Kidney glomerular epithelial cell (primary cell): ENCODE measurements at places on chromosomes 3 and 15.

DNA sequence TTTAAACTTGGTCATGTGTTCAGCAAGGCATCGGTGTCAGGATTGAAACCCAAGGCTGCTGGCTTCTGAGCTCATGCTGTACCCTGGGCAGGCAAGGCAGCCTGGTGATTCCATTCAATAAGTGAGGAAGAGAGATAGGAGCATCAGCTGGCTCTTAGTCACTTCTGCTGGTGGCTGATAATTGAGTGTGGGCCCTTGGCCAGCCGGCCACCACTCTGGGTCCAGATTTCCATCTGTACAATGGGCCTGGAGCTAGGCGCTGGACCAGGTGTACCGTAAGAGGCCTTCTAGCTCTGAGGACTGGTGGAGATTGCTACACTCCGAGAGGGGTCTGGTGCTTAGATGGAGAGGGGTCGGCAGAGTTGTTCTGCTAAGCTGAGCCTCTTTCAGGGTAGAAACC is 4.3 kb downstream of the CD276 start:
- no peak for DNase-seq

DNA sequence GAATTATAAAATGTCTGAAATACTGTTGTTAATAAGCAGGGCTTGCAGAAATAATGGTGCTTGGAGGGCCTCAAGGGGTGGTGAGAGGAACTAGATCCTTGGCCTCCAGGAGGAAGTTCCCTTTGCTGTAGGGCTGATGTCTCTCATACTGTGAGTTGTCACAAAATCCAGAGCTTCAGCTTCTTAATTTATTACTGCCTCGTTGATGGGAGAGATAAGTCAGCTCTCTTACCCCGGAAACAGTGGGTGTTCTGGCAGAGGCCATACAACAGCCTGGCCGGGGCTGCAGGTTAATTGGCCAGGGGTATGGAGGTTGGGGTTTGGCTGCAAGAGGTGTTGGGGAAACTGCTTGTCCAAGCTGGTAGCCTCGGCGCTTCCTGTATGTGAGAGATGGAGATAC is 15.5 kb downstream of the MAPKAPK3 start:
- no peak for DNase-seq

GRCh38 chr3:123424321-123424998 is 24.4 kb downstream of the ADCY5 start:
- no peak for DNase-seq

GRCh38 chr3:190012314-190012782 is 108.3 kb downstream of the P3H2 start:
- peak; percentile 73 for DNase-seq

DNA sequence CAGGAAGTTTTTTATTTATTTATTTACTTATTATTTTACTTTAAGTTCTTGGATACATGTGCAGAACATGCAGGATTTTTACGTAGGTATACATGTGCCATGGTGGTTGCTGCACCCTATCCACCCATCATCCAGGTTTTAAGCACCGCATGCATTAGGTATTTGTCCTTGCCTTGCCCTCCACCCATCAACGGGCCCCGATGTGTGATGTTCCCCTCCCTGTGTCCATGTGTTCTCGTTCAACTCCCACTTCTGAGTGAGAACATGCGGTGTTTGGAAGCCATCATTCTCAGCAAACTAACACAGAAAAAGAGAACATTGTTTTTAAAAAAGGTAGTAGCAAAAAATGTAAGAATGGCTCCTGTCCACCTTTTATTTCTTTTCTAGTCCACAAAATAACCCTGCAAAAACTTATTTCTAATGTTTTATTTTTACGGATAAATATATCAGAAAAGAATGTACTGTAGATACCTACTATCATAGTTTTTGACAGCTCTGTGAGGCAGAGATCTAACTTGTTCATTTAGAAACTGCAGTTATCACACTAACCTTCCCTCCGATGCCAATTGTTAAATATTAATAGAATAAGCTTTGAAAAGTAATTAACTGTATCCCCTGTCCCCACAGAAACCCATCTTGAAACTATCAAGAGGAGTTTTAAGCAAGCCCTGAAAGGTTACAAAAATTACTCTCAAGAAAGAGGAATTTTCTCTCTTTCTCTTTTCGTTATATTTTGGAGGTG is 189.2 kb downstream of the LPP start:
- DNase-seq: no peak

- no peak for DNase-seq
Measured at GRCh38 chr3:195115600-195116406, 155.2 kb downstream of the XXYLT1 start.

- DNase-seq: no peak
Measured at GRCh38 chr3:61008998-61009380, 242.3 kb downstream of the FHIT start.

DNA sequence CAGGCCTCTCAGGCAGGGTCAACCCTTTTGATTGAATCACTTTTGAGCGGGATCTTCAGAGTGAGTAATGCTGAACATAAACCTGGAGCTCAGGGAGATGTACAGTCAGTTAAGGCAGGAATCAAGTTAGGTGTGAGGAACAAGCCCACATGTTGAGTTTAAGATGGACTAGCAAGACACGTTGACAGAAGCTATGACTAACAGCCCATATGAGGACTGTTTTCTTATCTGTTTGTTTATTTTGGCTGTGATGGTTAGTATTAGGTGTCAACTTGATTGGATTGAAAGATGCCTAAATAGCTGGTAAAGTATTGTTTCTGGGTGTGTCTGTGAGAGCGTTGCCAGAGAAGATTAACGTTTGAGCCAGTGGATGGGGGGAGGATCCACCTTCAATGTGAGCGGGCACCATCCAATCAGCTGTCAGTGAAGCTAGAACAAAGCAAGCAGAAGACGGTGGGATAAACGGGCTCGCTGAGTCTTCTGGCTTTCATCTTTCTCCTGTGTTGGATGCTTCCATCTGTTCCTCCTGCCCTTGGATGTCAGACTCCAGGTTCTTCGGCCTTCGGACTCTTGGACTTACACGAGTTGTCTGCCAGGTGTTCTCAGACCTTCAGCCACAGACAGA is 232.3 kb upstream of the STAC start:
- DNase-seq: no peak

GRCh38 chr3:58411851-58412830 is 21.5 kb downstream of the PDHB start:
- DNase-seq: no peak

GRCh38 chr15:56365075-56365711 is at the start of gene TEX9:
TSS of gene TEX9 (plus strand) at chr15:56365426. CDS start at chr15:56365451, 25 bp downstream.
- peak; percentile 80 for DNase-seq

GRCh38 chr3:24237971-24238706 is 256.5 kb downstream of the THRB start:
- DNase-seq: peak; percentile 93

GRCh38 chr3:30253832-30254231 is 352.6 kb upstream of the TGFBR2 start:
- DNase-seq: no peak

- no peak for DNase-seq
Measured at GRCh38 chr3:32320080-32320479, 71.6 kb upstream of the CMTM7 start.

DNA sequence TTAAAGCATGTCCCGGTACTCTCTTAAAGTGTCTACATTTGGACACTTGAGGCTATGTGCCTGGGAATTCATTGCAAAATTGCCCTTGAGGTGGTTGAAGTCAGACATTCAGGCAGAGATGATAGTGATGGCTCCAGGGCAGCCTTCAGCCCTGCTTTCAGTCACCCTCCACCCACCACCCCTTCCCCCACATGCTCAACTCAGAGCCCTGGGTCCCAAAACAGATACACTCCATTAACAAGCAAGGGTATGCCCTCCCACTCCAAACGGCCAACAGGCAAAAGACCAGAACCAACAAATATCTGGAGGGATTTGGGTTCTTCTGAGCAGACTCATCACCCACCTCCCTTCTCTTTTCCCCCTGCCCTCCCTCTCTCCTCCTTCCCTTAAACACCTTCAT is 29.9 kb upstream of the VIPR1 start:
- no peak for DNase-seq

- DNase-seq: no peak
Measured at GRCh38 chr15:36313021-36313420, 266.4 kb upstream of the CDIN1 start.

GRCh38 chr3:133038731-133039375 is 662 bp downstream of the TMEM108 start:
- no peak for DNase-seq

DNA sequence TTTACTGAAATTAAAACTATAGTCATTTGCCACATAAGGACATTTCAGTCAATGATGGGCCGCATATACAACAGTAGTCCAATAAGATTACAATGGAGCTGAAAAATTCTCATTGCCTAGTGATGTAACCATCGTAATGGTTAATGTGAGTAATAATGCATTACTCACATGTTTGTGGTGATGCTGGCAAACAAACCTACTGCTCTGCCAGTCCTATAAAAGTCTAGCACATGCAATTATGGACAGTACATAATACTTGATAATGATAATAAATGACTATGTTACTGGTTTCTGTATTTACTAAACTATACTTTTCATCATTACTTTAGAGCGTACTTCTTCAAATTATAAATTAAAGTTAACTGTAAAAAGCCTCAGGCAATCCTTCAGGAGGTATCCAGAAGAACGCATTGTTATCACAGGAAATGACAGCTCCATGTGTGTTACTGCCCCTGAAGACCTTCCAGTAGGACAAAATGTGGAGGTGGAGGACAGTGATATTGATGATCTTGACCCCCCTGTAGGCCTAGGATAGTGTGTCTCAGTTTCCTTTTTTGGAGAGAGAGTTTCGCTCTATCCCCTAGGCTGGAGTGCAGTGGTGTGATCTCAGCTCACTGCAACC is 102.7 kb downstream of the ATP1B3 start:
- no peak for DNase-seq

DNA sequence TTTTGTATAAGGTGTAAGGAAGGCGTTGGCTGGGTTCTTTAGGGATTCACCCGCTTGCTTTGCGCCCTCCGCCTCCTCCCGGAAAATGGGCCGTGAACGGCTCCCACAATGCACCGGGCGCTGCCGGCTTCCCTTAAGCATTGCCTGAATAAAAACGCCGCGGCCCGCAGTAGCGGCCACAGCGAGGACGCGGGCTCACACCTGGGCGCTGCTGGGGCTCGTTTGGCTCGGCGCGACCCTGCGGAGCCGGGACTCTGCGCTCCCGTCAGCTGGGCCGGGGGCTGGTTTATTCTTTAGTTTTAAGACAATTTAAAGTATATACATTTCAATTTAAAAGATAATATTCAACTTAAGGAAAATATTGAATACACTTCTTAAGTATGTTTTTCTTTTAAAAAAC is 343.5 kb upstream of the RGMA start:
- DNase-seq: no peak

DNA sequence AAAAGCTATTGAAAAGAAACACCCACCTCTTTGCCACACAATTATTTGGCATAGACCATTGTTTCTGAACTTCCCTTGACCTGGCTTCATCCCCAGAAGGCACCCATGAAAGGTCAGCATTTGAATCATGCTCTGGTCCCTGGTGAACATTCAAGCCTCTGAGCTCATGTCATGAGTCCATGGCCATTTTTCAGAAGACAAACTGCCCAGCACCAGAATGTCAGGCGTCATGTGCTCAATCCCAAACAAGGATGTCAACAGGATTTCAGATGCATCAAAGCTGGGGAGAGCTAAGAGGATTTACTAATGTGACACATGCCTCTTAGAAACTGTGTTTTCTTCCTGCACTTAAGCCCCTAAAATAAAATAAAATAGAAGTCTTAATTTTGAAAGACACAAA is 41.3 kb downstream of the TMED3 start:
- DNase-seq: no peak

- peak; percentile 42 for DNase-seq
Measured at GRCh38 chr15:83243634-83244033, 36.0 kb upstream of the HDGFL3 start.

DNA sequence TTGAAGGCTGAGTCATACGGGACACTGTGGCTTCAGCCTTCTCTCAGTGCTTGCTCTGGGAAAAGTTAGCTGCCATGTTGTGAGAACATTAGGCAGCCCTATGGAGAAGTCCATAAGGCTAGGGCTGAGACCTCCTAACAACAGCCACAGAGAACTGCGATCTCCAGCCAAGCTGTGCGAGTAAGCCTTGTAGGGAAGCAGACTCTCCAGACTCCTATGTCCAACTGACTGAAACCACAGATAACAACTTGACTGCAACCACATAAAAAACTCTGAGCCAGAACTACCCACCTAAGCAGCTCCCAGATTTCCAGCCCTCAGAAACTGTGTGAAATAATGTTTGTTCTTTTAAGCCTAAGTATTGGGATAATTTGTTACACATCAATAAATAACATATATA is 40.7 kb downstream of the DENND6A start:
- no peak for DNase-seq

DNA sequence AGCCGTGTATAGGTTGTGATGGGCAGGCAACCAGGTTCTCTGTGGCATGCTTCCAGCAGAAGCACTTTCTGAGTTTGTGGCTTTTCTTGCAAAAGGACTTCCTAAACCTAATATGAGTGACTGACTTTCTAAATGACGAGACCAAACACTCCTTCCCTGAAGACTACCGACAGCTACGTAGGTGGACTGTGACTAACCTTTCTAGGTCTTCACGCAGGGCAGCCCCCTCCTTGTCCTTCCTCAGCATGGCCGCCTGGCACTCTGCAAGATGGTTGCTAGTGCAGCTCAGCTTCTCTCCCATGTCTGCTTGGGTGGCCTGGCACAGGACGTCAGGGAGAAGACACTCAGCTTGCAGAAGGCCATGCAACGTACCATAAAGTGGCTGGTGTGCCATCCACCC is 20.9 kb downstream of the CXCR6 start:
- DNase-seq: no peak

DNA sequence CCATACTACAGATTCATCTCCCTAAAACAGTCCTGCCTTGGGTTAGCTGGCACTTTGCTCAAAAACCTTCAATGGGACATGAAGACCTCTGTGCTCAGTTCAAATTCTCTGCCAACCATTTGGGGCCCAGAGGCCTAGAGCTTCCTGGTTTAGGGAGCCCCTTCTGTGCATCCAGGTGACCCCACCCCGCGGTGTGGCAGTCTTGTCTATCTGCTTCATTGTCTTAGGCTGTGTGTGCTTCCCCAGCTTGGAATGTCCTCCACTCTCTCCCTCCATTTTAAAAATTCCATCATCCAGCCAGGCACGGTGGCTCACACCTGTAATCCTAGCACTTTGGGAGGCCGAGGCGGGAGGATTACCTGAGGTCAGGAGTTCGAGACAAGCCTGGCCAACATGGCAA is 99.0 kb upstream of the NEO1 start:
- DNase-seq: no peak

GRCh38 chr15:41018534-41018933 is 65.3 kb downstream of the CHAC1 start:
- no peak for DNase-seq

- peak; percentile 31 for DNase-seq
Measured at GRCh38 chr15:53589520-53590057, 169.9 kb downstream of the WDR72 start.
